ENCODE measurements at places on chromosomes 2 and 18.

GRCh38 chr2:241582806-241583205 lies 24.3 kb downstream of the BOK start:
- DNase-seq = no peak

DNA sequence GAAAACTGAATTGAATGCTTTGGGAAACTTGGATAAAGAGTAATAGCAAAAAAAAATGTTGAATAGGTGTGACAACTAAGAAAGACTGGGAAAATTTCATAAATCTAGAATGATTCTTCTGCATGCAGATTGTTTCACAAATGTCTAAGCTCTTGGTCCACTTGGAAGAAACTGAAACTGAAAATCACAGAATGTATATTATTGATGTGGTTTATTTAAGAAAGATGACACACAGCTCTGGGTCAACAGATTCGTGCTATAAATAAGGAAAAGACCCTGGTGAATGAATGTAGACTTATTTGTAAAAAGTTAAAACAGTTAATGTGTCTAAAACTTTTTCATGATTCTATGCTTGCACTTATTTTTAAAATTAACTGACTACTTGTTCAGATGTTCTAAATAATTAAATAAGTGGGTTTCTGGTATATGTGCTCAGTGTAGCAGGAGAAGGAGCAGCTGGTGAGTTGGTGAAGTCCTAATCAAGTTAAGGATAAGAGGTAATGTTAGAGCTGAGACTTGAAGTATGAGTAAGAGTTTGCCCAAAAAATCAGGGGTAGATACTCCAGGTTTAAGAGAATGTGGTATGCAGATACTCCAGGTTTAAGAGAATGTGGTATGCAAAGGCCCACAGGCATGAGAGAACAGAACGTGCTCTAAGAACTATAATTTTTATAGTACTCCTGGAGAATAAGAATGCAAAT lies 24.5 kb downstream of the UGP2 start:
- no peak for DNase-seq

DNA sequence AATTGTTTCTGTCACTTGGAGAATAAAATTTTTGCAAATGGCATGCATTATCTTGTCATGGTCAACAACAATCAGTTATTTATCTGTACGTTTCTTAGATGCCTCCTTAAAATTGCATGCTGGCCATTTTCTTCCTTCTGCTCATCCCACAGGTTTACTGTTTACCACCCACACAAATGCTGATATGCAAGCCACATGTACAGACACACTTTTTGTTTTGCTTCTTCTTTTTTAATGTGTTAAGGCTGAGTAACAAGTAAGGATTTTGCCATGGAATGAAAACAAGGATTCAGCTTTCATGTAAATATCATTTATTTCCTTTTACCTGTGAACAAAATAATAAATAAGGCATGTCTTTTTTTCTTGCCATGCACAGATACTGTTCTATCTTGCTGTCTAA lies 1077.1 kb upstream of the ZEB2 start:
- DNase-seq = no peak

- no peak for DNase-seq
Observed at GRCh38 chr2:150598383-150598782, 110.9 kb upstream of the RND3 start.

- DNase-seq = no peak
Observed at GRCh38 chr2:126536605-126537200, 119.3 kb upstream of the GYPC start.

DNA sequence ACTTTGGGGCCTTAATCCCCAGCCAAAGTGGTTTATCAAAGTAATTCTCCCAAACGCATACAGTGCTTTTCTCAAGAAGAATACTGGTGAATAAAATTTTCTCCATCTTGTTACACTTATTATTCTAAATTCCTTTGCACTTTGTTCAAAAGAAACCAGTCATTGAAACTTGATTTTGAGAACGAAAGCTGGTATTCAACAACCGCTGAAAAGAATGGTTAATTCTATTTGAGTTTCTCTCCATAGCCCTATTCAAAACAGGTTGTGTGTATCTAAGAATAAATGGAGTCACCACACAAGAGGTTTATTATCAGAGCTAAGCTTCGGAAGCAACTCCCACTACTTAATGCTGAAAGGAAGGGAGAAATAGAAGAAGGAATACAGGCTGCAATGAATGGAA lies 117.7 kb downstream of the C1D start:
- DNase-seq = no peak

DNA sequence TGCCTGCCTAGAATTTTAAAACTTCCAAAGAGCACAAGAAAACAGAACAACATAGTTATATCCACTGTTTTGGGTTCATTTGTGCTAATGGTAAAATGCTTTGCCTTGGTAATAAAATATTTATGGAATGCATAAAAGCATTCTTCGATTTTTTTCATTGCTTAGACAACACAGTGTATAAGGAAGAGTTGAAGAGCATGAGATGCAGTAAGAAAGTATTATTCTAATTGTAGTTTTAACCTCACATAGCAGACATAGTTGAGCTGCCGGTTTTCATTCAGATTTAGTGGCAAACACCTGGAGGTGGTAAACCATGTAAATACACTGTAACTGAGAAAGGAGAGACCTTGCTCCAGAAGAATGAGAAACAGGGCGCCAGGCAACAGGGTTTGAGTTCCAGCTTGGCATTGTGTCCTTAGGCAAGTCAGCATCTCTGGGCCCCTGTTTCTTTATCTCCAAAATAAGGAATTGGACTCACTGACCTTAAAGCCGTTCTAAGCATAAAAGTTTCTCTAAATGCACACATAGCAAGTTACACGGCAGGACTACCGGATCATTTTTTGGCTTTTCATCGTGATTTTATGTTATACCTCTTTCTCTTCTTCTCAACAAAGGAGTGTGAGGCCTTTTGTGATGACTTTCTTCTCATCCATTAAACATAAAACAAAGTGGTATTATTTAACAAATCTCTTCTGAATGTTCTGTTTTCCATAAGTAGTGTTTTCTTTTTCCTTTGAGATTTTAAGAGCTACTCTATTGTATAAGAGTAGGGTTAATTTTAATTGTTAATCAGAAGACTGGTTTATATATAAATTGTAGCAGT lies 7.9 kb downstream of the UGP2 start:
- DNase-seq = no peak

- no peak for DNase-seq
Observed at GRCh38 chr2:196101325-196101991, 32.8 kb upstream of the DNAH7 start.

DNA sequence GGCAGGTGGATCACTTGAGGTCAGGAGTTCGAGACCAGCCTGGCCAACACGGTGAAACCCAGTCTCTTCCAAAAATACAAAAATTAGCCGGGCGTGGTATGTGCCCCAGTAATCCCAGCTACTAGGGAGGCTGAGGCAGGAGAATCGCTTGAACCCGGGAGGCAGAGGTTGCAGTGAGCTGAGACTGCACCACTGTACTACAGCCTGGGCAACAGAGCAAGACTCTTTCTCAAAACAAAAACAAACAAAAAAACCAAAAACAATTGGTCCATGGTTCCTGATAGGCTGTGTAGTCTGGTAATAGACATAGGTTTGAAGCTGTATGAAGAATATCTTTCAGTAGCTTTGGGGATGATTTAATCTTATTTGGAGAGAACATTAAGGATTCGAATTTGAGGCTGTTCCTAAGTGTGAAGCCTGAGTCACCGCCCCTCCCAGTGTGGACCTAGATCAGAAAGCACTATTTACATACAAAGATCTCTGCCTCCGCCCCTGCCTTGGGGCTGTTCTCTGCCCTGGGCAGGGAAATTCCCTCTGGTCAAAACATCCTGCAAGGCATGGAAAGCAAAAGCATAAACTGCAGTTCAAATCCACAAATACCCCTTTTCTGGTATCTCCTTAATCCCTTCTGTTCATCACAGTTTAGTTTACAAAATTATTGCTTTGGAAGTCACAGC lies 52.8 kb upstream of the PMAIP1 start:
- peak; percentile 15 for DNase-seq

- no peak for DNase-seq
Observed at GRCh38 chr2:180033993-180034894, 27.1 kb upstream of the CWC22 start.

GRCh38 chr2:74551942-74552913 lies 1.5 kb downstream of the LOXL3 start:
- DNase-seq = no peak

DNA sequence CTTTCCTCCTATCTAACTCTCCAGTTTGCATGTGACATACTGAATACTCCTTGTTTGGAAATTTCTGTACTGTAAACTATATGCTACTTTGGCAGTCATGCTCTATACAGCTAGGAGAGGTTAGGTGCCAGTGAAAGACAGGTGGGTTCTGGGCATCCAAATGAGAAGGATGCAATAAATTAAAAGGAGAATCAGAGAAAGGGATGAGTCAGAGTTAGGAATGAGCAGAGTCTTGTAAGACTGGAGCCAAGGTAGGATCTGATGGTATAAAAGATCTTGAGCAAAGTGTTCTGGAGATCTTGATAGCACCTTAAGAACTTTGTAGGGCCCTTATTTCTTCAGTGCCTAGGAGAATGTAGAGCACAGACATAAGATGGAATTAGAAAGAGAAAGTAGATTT lies 58.7 kb upstream of the STAM2 start:
- no peak for DNase-seq

DNA sequence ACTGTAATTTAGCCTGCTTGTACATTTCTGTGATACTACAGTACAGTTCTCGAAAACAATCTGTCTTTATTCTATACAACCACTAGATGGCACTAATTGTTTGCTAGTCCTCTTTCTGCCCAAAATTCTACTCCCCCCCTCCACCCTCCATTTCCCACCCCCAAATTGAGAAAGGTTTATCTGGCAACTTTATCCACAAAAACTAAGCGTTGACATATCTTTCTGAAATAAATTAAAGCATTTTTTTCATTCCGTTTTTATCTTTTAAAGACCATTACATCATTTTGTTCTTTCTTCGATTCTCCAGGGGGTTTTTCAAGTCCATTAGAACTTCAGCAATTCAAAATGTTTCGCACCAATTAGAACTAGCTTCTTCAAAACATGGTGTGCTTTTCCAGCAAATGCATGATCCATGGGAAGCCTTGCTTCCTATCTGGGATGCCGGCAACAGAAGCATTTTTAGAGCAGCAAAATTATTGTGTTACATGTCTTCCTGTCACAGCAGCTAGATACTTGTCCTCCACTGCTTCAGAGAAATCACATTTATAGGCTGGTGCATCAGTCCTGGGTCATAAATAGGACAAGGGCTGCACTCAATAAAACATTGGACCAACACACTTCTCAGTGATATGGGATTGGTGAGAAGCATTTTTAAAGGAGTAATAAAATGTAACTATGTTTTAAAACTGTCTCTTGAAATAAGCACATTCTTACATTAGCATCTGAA lies 241.3 kb downstream of the PAX3 start:
- no peak for DNase-seq

DNA sequence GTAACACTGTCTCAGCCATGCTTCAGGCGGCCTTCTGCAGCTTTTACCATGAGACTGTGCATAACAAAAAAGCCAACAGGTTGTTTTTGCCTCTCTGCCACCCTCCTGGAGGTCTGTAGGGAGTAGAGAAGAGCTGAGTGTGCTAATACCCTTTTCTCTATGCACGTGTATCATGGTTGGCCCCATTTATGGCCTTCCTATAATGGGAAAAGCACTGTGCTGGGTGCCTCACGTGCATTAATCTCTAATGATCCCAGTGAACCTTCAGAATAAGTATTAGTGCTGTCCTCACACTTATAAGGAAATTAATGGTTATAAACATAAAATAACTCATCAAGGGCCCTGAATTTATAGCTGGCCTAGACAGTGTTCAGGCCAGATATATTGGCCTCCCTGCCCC lies 164.2 kb downstream of the CDH20 start:
- DNase-seq = no peak

- no peak for DNase-seq
Observed at GRCh38 chr2:2941205-2941604, 436.4 kb downstream of the EIPR1 start.

DNA sequence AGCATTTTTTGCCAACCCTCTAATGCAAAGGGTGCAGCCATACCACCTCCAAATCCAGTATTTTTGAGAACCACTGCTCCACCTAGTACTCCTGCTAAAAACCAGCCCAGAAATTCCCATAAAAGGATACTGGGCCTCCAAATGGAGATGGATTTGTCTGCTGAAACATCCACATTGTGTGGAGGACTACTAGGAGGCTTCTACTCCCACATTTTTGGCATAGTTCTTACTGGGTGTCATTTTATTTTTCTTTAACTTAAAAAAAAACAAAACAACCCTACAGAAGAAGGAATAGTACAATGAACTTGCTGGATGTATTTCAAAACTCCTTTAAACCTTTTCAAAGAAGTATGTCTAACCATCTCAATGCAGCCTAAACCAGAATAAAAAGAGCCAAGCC lies 219.2 kb downstream of the SRBD1 start:
- no peak for DNase-seq

GRCh38 chr2:181962142-181962541 lies 23.5 kb upstream of the PPP1R1C start:
- DNase-seq = no peak

DNA sequence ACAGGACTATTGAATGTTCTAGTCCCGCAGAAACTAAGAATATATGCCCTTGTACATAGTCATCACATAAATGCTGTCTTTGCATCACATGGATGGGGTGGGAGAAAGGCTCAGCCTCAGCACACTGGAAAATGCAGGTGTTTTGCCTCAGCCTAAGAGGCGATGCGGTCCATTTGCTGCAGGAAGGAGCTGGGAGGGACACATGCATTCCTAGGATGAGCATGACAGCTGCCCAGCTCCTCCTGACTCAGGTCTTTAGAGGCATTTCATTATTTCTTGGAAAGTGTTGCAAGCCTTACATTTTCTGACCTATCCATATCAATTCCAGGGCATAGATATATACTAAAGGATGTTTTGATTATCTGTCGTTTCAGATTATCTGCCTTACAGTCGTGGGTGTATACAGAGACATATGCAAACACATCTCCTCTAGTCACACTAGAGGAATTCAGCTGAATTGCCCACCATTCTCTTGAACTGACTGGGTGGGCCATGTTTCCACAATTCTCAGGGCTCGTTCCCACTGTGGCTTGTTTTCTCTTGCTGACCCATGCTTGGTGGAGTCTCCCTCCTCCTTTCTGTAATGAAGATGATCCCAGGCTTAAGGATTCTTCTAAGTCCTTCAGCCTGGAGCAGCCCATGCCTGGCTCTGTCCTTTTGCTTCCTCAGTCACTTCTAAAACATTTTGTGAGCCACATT lies 156.9 kb downstream of the SETBP1 start:
- no peak for DNase-seq

DNA sequence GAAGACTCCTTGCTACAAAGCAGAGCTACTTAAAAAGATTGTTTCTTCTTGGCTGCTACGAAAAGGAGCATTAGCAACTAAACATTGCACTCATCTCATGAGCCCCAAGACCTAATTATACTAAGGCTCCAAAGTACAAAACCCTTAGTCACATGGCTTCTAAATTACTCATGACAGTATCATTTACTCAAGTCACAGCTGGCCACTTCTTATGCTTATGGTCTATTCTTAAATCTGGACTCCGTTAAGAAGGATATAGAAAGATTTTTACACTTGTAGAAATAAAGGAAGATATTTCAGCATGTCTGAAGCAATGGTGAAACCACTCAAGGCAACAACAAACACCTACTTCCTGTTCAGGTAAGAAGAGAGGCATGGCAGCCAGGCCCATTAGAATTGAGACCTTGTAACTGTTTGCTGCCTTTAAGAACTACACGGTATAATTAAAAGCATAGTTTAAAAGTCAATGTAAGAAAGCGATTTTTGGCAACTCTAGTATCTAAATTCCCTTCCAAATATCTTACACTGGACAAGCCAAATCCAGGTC lies 12.7 kb downstream of the ANKRD44 start:
- DNase-seq = no peak

- DNase-seq = no peak
Observed at GRCh38 chr2:17588031-17588430, 47.5 kb downstream of the VSNL1 start.
